T-cell (primary cell): ENCODE measurements at places on chromosomes 6 and 20. TPM values are rescaled to one million over a fixed set of nuclear protein-coding genes. Genes with fewer than 3 reads are reported as not detected.

GRCh38 chr20:54172532-54172855 lies 1.3 kb downstream of the CYP24A1 start:
- H3K27ac ChIP-seq = no peak overlapping the region
- no peak overlapping the region for H3K4me3 ChIP-seq
- H3K27me3 ChIP-seq = peaks cover 50% of the 10 kb centered on the region
- no peaks in the 10 kb centered on the region for H3K36me3 ChIP-seq
- no peak for DNase-seq

GRCh38 chr6:134480593-134480992 lies 162.7 kb upstream of the SGK1 start:
- H3K4me1 ChIP-seq = no peaks in the 10 kb centered on the region
- DNase-seq = no peak
- H3K27ac ChIP-seq = no peak overlapping the region
- H3K27me3 ChIP-seq = no peaks in the 10 kb centered on the region
- no peak overlapping the region for H3K4me3 ChIP-seq
- H3K36me3 ChIP-seq = no peaks in the 10 kb centered on the region

GRCh38 chr6:110875548-110876169 lies 1.1 kb downstream of the AMD1 start:
- no peaks in the 10 kb centered on the region for H3K36me3 ChIP-seq
- H3K4me3 ChIP-seq = peak overlapping the region; percentile 91

- H3K4me1 ChIP-seq = peaks cover 18% of the 10 kb centered on the region
- no peaks in the 10 kb centered on the region for H3K27me3 ChIP-seq
These were observed 95.8 kb upstream of the GCM1 start for GRCh38 chr6:53244399-53244931.

DNA sequence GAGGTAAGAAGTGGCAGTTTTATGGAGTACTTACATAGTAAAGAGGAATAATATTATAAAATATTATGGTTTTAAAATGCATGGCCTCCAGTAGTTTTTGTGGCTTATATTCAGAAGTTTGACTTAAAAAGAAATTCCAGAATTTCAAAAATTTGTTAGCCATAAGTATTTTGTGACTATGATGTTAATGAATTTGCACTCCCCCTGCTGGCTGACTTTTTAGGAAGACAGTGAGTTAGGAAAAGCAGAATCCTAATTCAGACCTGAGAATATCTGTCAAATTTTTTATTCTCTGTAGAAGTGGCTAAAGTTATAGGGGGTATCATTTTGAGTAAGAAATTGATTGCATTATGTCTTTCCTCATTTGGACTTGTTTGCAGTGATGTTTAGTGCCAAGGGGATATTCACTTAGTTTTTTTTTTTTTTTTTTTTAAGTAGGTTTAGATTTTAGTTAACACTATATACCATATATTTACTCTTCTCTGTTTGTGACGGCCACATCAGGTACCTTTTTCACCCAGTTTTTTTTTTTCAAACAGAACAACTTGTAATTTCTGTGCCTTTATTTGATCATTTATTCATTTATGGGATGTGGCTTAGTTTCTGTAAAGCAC lies 40.8 kb downstream of the ZFAND3 start:
- DNase-seq = no peak
- no peak overlapping the region for H3K27ac ChIP-seq
- no peaks in the 10 kb centered on the region for H3K27me3 ChIP-seq
- H3K4me3 ChIP-seq = no peak overlapping the region
- no peaks in the 10 kb centered on the region for H3K4me1 ChIP-seq

DNA sequence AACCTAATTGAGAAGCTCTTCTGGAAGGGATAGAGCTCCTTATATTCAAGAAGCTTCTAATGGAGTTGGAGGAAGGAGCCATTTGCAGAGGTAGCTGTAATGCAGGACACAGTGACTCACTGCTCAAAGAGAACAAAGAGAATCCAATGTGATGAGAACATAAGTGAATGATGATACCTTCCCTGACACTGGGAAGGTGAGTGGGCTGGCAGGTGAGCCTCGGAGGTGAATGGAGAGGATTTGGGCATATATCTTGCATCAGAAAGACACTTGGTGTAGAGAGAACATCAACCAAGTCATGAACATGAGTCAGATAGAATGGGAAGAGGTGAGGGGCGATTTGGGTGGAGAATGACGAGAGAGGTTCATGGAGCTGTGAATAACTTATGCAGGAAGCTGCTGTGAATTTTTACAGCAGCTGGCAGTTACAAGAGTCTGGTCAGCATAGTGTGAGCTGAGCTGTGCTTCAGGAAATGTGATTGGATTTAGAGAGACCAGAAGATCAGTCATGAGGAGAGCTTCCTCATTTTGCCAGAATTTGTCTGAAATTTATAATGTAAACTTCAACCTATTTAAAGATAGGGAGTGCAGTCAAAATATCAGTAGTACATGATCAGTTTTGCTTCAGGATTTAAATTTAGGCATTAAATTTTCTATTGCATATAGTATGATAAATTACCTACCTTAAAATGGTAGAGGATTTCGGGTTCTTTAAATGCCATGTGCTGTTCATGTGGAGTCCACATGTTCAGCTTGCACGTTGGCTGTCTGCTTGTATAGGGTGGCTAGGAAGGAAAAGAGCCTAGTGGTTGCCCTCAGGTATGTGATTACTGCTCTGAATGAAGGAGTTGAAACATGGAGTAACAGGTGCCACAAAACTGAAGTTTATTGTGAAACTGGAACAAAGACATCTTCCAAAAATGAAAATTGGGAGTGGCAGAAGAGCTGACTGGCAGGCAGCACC lies 59.2 kb upstream of the KIF25 start:
- H3K27ac ChIP-seq = no peak overlapping the region
- H3K27me3 ChIP-seq = peaks cover 4% of the 10 kb centered on the region
- H3K4me1 ChIP-seq = no peaks in the 10 kb centered on the region
- DNase-seq = no peak
- no peak overlapping the region for H3K4me3 ChIP-seq

GRCh38 chr6:122482750-122483080 lies 11.1 kb upstream of the SERINC1 start:
- no peak overlapping the region for H3K27ac ChIP-seq
- no peaks in the 10 kb centered on the region for H3K36me3 ChIP-seq
- no peak overlapping the region for H3K4me3 ChIP-seq
- no peaks in the 10 kb centered on the region for H3K4me1 ChIP-seq

DNA sequence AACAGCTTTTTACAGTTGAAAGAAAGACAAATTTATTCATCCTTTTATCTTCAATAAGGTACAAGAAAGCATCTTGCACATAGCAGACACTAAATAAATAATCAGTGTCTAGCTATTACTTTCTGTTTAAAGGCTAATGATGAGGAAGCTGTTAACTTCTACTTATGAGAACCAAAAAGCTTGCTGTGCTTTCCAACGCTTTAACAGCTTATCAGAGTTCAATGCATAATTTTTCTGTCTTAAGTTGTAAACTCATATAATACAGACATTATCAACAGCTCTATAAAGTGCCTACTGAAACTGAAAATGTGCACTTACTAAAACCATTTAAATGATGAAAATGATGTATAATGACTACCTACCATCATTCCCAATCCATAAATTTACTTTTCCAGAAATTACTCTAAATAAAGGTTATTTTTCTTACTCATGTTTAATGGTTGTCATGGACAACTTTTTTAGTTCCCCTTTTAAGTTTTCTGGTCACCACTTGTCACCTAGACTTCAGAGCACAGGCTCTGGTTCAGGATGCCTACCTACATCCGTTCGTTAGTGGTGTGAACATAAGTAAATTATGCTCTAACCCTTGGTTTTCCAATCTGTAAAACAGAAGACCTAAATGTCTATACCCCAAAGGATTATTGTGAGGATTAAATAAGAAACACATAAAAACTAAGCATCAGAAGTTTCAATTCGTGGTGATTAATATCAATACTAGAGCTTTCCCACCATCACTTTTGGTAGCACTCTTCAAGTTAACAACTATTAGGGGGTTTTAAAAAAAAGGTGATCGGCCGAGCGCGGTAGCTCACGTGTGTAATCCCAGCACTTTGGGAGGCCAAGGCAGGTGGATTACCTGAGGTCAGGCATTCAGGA lies 8.0 kb downstream of the PNISR start:
- H3K27ac ChIP-seq = no peak overlapping the region
- H3K36me3 ChIP-seq = peaks cover 22% of the 10 kb centered on the region
- no peaks in the 10 kb centered on the region for H3K27me3 ChIP-seq
- DNase-seq = no peak
- H3K4me1 ChIP-seq = peaks cover 14% of the 10 kb centered on the region

DNA sequence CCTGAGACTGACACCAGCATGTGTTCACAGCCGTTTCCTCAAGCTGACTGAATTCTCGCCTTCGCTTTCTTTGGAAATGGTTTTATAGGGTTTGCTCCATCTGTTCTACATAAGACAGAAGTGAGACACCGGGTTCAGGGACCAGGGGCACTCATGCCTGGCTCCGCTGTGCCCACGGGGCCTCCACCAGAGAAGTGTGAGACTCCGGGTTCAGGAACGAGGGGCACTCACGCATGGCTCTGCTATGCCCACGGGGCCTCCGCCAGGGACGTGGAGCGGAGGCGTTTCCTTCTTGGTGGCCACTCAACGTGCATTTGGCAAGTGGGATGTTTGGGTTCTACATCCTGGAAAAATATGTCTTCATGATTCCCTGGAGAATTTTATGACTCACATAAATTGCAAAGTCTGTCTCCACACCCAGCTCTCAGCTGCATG lies 106.6 kb downstream of the RNASET2 start:
- no peak overlapping the region for H3K27ac ChIP-seq
- DNase-seq = no peak
- no peaks in the 10 kb centered on the region for H3K27me3 ChIP-seq
- H3K4me1 ChIP-seq = no peaks in the 10 kb centered on the region

GRCh38 chr6:41147917-41148316 lies 6.2 kb downstream of the TREML1 start:
- H3K27ac ChIP-seq = no peak overlapping the region
- no peaks in the 10 kb centered on the region for H3K36me3 ChIP-seq
- peaks cover 3% of the 10 kb centered on the region for H3K4me1 ChIP-seq
- no peak overlapping the region for H3K4me3 ChIP-seq
- no peaks in the 10 kb centered on the region for H3K27me3 ChIP-seq

DNA sequence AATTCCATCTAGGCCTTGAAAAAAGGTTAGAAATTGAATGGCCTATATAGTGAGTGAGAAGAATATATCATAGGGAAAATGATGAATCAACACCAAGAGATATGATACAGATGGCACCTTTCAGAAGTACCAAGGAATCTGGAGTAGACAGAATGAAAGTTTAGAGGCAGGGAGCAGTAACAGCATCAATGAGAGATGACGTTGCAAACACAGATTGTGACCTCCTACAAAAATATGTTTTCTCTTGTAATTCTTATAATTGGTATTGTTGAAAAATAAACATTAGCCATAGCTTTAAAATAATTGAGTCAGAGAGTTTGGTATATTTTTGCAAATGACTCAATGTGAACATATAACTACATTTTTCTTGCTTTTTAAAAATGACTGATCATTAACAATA lies 1223.1 kb upstream of the GJE1 start:
- no peaks in the 10 kb centered on the region for H3K36me3 ChIP-seq
- H3K4me3 ChIP-seq = no peak overlapping the region
- no peak for DNase-seq
- H3K27ac ChIP-seq = no peak overlapping the region

GRCh38 chr6:48389146-48390043 lies 278.4 kb upstream of the PTCHD4 start:
- no peaks in the 10 kb centered on the region for H3K36me3 ChIP-seq
- no peak overlapping the region for H3K4me3 ChIP-seq
- H3K4me1 ChIP-seq = no peaks in the 10 kb centered on the region
- no peak for DNase-seq

DNA sequence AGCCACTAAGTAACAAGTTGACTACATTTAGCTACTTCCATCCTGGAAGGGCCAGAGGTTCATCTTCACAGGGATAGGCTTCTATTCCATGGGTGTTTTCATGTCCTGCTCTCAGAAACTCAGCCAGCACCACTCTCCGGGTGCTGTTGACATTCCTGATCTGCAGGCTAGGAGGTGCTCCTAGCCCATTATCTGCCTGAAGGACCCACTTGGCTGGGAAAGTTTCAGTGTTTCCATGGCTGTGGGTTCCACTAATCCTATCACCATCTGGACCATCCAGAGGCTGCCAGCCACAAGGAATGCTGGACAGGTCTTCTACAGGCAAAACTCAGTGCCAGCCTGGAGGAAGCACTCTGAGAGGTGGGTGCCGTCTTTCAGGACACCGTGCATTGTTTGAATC lies 45.2 kb downstream of the HLA-G start:
- DNase-seq = no peak
- H3K27me3 ChIP-seq = peaks cover 3% of the 10 kb centered on the region
- no peaks in the 10 kb centered on the region for H3K36me3 ChIP-seq
- H3K4me3 ChIP-seq = no peak overlapping the region

DNA sequence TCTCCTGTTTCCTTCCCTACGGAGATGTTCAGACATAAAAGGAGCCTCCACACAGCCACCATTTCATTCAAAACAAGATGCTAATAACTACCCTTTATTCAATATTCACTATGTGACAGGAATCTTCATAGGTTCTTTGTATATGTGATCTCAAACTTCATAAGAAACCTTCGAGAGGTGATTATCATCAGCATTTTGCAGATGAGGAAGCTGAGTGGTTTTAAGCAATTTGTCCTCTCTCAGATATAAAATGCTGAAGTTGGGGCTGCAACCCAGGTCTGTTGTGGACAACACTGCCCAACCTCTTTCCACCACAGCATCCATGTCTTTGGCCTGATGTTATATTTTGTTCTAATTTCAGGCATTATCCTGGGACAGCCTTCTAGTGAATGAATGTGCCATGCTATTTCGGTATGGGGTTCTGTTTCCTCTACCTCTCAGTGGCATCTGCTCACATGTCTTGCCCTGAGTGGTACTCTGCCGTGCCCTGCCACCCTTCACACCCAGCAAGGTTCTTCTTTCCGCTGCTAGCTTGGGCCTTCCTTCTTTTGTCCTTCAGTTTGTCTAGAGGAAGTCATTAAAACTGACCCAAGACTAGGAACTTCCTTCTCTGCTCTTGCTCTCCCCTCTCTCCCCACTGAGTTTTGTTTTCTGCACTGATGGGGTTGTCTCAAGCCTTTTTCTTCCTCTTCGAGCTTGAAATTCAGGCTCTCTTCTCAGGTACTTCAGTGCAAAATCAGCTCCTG lies 300.9 kb upstream of the PRDM1 start:
- no peaks in the 10 kb centered on the region for H3K36me3 ChIP-seq
- H3K4me3 ChIP-seq = no peak overlapping the region
- DNase-seq = no peak
- no peak overlapping the region for H3K27ac ChIP-seq
- peaks cover 8% of the 10 kb centered on the region for H3K27me3 ChIP-seq
- H3K4me1 ChIP-seq = peaks cover 16% of the 10 kb centered on the region

- H3K36me3 ChIP-seq = peaks cover 4% of the 10 kb centered on the region
- DNase-seq = no peak
- H3K27me3 ChIP-seq = peaks cover 5% of the 10 kb centered on the region
- H3K4me3 ChIP-seq = no peak overlapping the region
- no peak overlapping the region for H3K27ac ChIP-seq
These were observed 1.5 kb upstream of the SLC22A1 start for GRCh38 chr6:160120087-160120486.

GRCh38 chr6:129345890-129346289 lies 364.1 kb downstream of the ARHGAP18 start:
- DNase-seq = no peak
- no peaks in the 10 kb centered on the region for H3K27me3 ChIP-seq
- no peak overlapping the region for H3K4me3 ChIP-seq
- H3K4me1 ChIP-seq = no peaks in the 10 kb centered on the region
- H3K36me3 ChIP-seq = no peaks in the 10 kb centered on the region

The PLEKHG1 gene
- total RNA-seq = 4.6 TPM

The PPT2 gene
- 11.2 TPM for total RNA-seq

The SLC13A3 gene
- total RNA-seq = 0.29 TPM
